H4 (cell line): ENCODE measurements at places on chromosomes 7 and 10. TPM values are rescaled to one million over a fixed set of nuclear protein-coding genes. Genes with fewer than 3 reads are reported as not detected.
A peak's percentile ranks its signal among the peaks of the same experiment; 100 is the strongest.

GRCh38 chr10:44771233-44771995, 139.7 kb upstream of the TMEM72 start:
- DNase-seq: no peak

Gene CCDC146
- total RNA-seq: 0.25 and 0.70 TPM in 2 replicates

DNA sequence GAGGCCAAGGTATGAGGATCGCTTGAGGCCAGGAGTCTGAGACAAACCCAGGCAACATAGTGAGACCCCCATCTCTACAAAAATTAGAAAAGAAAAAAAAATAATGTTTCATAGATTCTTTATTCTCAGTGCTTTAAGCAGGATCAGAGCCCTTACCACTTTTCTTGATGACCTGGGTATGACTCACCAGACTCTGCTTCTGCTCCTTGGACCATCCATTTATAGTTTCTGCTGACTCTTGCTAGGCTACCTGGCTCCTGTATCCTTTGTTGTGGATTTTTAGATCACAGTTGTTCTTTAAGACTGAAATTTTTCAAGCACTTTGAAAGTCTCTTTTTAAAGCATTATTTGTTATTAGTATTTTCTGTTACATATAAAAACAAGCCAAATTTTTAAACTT, 411.1 kb downstream of the GFRA1 start:
- peak; percentile 11 for DNase-seq

- no peak for DNase-seq
Observed at GRCh38 chr10:119501690-119502089, 40.8 kb downstream of the RGS10 start.

GRCh38 chr7:152342796-152343195, 93.0 kb downstream of the KMT2C start:
- no peak for DNase-seq

DNA sequence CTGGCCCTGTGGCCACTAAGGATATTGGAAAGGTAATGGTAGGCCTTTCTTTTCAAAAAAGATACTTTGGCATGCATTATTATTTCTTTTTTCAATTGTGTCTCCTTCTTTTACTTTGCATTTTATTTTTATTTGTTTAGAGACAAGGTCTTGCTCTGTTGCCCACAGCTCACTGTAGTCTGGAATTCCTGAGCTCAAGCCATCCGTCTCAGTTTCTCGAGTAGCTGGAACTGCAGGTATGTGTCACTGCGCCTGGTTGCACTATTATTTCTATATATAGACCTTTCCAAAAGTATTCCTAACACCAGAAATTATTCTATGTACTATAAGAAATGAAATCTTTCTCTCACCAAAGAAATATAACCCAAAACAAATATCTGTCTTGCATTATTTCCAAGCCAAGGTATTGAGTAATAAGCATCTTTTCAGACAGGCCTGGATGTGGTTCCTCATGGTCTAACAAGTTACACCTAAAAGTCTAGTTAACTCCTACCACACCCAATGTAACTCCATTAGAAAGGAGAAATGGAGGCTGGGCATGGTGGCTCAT, 500.8 kb upstream of the ANKRD30A start:
- DNase-seq: no peak
